H54 (cell line): ENCODE measurements at places on chromosomes 2 and 18.

GRCh38 chr18:58847383-58848071, 17.1 kb upstream of the ZNF532 start:
- no peak for DNase-seq

DNA sequence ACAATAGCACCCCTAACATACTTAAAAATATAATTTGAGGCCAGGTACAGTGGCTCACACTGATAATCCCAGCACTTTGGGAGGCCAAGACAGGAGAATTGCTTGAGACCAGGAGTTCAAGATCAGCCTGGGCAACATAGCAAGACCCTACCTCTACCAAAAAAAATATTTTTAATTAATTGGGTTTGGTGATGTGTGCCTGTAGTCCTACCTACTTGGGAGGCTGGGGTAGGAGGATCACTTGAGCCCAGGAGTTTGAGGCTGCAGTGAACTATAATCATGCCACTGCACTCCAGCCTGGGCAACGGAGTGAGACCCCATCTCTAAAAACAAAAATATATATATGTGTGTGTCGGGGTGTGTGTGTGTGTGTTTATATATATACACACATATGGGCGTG, 91.3 kb downstream of the MEMO1 start:
- DNase-seq, result no peak

- no peak for DNase-seq
These were observed 540 bp downstream of the SOX11 start for GRCh38 chr2:5692561-5693286.

DNA sequence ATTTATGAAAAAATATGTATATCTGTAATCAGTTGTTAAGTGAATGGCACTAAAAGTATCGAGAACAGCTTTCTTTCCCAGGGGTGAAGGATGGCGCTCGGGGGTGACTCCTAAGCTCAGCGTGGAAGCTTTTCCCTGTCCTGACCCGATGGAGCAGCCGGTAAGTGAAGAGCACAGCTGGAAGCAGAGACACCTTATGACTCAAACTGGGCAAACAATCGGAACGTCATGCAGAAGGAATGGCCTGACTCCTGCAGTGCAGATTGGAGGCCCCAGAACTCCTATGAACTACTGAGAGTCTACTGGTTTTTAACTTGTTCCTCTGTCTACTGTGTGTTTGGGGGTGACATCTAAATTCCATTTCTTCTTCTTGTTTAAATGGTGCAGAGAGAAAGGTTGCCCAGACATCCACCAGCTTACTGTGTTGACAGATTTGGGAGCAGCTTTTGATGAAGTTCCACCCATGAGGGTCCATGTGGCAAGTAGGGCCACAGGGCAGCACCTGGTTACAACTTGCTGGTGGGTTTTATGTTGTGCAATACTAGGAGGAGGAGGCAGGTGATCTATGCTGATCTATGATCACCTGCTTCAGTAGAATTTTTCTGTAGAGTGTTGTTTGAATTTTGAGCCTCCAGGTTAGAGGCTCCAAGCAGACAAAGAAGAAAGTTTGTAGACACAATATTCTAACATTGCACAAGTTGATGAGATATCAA, 52.8 kb upstream of the TMEM182 start:
- peak; percentile 60 for DNase-seq
